Central memory CD4-positive, alpha-beta T cell (primary cell): ENCODE measurements at places on chromosomes 7 and 10.

- peak; percentile 25 for DNase-seq
These were observed 136.0 kb downstream of the KIF20B start for GRCh38 chr10:89837165-89838043.

GRCh38 chr10:21336476-21337170, 188.9 kb downstream of the SKIDA1 start:
- DNase-seq, result no peak

DNA sequence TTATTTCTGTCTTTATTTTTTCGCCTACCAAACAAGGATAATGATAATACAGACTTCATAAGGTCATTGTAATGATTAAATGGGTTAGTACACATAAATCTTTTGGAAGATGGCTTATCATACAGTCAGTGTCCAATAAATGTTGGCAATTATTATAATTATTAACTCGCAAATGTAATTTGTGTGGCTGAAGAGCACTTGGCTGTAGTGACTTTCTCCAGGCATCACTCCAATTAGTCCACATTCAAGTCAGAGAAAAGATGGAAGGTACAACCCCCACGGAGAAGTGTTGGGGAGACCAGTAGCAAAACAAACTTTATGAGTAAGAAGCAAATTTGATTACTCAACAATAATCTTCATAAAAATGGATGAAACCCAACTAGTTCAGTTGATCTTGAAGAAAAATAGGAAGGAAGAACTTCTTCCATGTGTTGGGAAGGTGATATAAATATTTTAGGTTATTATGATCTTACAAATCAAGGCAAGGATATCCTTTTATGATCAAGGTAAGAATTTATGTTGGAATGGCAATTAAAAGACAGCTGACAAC, 5.1 kb downstream of the AOAH start:
- no peak for DNase-seq

GRCh38 chr10:652233-652632, 37.2 kb downstream of the DIP2C start:
- DNase-seq, result no peak

DNA sequence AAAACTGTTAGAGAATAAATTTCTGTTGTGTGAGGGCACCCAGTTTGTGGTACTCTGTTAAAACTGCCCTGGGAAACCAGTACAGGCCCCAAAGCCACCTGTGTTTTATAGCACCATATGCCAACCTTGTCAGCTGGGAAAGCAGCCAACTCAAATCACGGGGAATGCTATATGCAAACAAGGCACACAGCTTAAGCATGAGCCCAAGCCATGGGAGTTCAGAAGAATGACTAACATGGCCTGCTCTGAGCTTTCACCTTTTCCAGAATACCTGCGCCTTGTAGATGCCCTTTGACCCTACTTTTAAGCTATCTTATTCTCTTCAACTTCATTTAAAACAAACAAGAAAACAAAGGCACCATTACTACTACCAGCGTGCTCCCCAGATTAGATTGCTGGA, 5.5 kb upstream of the SLC25A13 start:
- no peak for DNase-seq

DNA sequence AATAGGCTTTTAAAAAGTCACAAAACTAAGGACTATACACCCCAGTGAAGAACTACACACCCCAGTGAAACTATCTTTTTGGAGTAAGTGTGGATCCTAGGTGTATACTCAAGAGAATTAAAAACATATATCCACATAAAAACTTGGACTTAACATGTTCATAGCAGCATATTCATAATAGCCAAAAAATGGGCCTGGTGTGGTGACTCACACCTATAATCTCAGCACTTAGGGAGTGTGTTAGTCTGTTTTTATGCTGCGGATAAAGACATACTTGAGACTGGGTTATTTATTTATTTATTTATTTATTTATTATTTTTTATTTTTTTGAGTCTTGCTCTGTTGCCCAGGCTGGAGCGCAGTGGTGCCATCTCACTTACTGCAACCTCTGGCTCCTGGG, 19.0 kb upstream of the COMTD1 start:
- no peak for DNase-seq

DNA sequence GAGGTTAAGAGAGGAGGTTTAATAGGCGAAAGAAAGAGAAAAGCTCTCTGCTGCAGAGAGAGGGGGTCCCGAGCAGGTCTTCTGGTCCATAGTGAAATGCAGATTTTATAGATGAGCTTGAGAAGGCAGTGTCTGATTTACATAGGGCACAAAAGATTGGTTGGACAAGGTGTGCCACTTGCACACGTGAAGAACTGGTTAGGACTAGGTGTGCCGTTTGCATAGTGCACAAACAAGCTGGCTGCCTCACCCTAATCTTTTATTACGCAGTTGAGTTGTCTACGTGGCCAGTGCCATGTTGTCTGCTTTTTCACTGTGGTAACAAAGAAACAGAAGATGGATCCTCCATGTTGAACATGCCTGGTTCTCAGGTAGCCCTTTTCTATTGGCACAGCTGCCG, 82.6 kb downstream of the AMPH start:
- no peak for DNase-seq

DNA sequence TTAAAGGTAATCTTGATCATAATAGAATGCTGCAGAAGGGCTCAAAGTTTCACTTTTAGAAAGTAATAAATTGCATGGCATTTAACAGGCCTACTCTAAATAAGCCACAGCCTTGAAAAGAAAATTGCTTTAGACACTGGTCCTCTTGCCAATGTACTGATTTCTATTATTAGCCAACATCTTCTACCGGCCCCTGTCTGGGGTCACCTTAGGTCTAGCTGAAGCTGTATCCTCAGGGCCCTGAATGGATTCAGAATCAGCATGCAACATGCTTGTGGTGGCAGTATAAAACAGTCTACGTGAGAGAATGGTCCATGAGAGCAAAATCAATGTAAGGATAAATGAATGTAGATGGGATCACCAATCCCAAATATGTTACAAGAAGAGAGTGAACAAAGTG, 541.9 kb downstream of the PCDH15 start:
- no peak for DNase-seq

GRCh38 chr10:123742751-123743440, 76.7 kb downstream of the GPR26 start:
- DNase-seq, result no peak

- no peak for DNase-seq
These were observed 206.7 kb downstream of the POU6F2 start for GRCh38 chr7:39184391-39184790.

DNA sequence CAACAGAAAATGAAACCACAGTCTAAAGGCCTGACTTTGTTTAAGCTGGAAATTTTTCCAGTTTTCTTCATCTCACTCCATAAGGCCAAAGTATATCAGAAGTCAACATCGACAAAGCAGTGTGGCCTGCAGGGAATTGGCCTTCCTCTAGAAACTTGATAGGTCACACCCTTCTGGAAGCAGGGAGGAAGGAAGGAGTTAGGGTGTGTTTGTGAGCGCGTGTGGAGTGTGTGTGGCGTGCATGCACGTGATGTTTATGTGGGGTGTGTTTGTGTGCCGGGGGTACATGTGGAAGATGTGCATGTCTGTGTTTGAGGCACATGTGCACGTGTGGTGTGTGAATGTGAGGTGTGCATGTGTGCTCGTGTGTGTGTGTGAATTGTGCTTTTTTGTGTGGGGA, 28.6 kb downstream of the ZC3HAV1 start:
- DNase-seq, result no peak

DNA sequence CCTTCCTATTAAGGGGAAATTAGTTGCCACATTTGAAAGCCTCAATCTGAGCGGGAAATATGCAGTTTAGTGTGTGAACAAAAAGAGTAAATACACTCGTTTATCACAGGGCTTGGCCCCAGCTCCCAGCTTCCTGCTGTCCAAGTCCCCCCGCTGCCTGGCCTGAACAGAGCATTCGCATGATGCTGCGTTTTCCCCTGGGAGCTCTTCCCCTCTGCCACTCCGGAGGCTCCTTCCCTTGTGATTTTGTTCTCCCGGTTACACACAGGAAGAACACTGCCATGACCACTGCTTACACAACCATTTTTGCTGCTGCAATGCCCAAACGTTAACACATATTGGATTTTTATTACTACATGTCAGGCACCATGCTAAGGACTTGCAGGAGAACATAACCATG, 120.7 kb upstream of the ADARB2 start:
- DNase-seq, result no peak
